Substantia nigra (tissue), 51 donors: ENCODE measurements at places on chromosomes 3 and 15.

DNA sequence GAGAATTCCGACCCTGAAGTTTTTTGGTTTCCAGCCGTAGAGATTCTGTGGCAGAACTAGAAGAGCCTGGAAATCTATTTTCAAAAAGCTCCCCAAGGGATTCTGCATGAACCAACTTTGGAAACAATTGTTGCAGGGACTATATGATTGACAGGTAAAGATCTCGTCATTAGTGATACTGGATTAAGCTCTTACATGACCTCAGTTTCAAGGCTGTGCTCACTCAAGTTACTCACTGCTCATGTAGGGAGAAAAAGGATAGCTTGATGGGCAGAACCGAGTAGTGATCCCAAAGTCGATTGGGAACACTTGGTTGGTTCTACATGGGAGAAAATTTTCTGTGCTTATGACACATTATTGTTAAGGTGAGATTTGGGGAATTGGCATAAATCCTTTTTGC is 142.3 kb upstream of the RASGRP1 start:
- DNase-seq, result no peak

DNA sequence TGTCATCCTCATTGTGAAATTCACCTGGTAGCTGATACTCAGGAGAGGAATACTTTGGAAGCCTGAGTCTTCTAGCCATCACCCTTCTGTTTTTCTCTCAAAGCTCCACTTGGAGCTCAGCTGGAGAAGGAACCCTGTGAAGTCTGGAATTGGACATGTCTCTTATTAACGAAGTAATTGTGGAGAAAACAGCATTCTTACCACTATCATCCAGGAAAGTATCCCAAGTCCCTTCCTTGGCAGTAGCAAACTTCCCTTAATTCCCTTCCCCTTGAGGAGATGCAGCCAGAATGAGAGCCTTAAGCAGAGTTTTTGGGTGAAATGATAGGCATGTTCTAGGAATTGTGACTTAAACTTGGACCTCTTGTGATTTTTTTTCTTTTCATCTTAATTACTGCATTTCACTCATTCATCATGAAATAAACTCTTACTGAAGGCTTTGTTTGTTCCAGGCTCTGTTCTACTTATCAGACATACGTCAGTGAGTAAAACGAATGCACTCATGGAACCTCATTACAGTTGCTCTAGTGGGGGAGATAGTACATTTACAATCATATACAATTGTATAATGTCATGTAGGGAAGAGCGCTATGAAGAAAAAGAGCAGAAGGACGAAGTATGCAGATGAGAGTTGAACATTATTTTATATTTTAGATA is 30.5 kb upstream of the TCF12 start:
- no peak for DNase-seq

DNA sequence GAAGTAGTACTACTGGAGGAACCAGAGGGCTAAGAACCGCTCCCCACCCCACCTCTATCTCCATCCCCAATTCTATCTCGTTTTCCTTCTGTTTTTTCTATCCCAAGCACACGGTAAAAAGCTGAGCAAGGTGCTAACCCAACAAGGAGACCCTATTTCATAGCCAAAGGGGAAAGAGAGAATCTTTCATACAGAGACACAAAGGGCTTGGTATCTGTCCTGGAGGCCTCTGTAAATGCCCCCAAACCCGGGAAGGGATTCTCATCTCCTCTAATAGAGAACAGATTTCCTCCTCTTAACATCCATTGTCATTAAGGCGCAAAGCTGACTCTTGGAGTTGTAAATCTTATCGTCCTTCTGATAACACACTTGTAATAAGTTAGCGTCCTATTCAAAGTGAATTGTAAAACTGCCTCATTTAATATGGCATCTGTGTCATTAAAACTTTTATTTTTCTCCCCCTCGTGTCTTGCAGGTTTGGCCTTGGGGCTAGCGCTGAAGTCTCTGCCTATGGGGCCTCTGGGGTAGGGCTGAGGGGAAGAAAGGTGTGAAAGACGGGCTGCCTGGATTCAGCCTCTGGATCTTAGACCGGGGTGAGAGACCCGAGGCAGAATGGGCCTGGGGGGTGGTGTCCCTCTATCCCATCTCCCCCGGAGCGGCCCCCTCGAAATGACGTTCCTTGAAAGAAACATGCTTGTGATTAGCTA is 12.1 kb downstream of the NR2F2 start:
- no peak for DNase-seq

GRCh38 chr3:53104762-53105161 is 25.5 kb downstream of the RFT1 start:
- no peak for DNase-seq

DNA sequence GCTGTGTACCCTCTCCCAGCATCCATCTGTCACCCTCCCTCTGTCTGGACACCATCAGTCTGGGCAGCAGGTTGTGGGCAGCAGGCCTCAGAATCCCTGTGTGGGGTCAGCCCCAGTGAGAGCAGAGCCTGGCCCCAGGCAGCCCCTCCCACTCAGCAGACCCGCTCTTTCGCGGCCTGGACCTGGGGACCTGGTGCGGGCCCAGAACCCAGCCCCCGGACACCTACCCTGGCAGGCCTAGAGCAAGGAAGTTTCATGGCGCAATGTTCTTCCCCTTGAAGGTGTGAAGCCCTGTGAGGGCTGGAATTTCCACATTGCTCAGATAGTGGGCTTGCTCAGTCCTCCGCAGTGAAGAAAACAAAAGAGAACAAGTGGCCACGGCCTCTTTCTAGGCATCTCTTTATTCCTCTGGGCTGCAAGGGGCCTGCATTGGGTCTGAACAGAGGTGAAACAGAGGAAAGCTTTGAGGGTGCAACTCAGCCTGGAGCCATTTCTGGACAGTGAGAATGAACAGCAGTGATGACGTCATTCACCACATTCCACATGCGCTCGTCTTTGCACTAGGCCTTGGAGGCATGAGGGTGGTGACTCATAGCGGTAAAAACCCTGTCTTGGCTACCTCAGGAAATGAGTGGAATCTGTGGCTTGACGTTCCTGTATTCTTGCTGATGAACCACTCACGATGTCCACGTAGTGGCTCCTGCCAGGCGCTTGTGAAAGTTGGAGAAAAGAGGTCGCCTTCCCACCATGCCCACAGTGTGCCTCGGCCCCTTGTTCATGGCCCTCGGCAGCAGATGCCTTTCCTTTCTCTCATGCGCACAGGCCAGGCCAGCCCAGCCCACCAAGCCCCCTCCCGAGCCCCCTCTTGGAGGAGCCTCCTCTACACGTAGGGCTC is 66.1 kb downstream of the SLC30A4 start:
- DNase-seq, result no peak

- no peak for DNase-seq
These were observed 49.9 kb downstream of the TRANK1 start for GRCh38 chr3:36894914-36895313.

DNA sequence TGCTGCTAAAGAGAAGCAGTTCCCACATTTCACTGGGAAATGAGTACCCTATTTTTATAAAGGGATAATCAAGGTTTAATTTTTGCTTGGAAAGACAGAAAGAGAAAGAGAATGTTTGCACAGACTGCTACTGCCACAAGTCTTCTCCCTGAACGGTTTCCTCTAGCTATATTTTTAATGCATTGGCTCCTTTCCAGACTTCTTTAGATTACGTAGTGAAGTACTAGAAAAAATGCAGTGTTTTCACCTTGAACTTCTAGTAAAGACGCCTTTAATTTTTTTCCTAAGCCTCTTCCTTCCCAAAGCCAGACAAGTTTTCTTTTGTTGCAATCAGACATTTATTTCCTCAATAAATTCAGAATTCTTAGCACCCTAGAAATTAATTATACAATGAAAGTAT is 248.3 kb upstream of the CCDC54 start:
- DNase-seq, result no peak

DNA sequence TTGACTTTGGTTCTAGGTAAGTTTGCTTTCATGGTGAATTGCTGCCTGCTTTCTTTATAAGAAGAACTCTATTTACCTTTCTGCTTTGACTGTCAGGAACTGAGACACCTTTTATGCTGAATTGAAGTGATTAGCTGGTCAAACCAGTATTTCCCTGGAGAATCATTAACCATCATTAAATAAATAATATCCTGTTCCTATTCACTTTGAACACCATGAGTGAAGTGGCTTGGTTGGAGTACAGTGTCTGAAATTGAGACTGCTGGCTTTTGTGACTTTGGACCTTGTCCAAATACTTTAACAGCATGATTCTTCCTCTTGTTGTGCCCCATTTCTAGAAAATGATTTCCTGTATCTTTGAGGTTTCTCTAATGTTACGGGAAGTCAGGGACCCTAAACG is 5.6 kb upstream of the TMEM62 start:
- DNase-seq, result no peak

DNA sequence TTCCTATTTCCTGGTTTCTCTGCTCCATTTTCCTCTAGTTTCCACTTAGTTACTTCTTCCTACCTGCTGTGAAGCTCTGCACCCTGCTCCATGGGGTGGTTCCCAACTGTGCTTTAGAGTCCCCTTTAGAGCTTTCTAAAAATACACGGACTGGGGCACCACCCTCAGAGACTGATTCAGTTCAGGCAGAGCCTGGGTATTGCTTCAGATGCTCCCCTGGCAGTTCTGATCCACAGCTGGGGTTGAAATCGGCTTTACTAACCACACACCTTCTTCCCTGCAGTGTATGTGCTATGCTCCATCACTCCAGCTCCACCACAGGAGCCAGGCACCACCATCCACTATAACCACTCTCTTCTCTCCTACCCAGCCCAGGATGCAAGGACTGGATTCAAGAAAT is 12.6 kb downstream of the ANP32A start:
- no peak for DNase-seq

DNA sequence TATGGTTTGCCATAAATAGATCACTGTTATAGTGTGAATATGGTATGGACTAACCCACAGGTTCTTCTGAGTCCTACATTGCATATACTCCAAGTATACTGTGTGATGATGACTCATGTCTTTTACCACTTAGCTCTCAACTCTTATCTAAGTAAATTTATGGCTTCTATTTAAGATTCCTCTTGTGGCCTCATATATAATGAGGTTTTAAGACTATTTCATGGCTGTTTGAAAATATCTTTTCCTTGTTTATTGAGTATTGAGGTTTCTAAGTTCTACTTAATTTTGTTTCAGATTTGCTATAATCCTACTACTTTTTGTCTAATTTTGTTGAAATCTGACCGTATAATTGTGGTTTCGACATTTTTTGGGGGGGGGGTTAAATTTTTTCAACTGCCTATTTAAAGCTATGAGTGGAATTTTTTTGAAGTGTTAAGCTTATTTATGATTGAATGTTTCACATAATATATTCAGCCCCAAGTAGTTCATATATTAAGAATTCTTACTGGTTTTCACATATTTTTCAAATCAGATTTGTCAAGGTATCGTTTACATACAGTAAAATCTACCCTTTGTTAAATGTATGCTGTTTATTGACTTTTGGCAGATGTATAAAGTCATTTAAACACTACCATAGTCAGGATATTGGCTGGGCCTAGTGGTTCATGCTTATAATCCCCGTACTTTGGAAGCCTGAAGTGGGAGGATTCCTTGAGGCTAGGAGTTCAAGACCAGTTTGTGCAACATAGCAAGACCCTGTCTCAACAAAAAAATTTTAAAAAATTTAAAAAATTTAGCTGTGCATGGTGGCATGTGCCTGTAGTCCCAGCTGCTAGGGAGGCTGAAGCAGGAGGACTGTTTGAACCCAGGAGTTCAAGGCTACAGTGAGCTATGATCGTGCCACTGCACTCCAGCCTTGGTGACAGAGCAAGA is 11.7 kb downstream of the SLC25A36 start:
- DNase-seq, result no peak

DNA sequence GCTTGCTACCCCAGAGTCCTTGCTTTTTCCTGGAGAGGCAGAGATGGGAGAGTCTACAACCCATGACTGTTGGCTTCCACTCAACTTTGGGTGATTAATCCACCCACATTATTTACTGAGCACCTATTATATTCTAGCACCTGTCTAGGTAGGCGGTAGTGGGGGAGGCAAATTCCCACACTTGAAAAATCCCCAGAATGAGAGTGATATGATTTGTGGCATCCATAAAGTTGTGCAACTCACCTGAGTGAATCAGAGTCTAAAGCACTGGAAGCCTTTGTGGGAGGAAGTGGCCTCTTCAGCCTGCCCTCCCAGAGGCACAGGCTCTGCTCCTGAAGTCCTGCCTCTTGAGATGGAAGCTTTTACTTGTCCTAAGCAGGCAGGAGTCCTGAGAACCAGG is 40.4 kb upstream of the CTNNB1 start:
- no peak for DNase-seq

DNA sequence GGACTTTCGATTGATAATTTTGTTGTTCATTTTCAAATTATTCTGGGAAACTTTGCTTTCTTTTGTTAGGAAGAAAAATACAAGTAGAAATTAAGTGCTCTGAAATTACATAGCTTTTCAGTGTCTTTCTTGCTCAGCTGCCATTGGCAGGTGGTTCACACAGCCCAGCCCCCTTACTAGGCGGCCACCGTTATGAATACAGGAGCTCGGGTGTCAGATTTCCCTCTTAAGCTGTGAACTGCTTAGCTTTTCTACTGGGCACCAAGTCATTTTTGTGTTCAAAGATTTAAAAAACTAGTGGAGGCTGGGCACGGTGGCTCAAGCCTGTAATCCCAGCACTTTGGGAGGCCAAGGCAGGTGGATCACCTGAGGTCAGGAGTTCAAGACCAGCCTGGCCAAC is 55.2 kb downstream of the HMG20A start:
- no peak for DNase-seq

- no peak for DNase-seq
These were observed 22.4 kb upstream of the TM4SF19 start for GRCh38 chr3:196360586-196360985.

GRCh38 chr3:139111392-139112229 is 66.9 kb upstream of the PRR23C start:
- peak; percentile 75 for DNase-seq

DNA sequence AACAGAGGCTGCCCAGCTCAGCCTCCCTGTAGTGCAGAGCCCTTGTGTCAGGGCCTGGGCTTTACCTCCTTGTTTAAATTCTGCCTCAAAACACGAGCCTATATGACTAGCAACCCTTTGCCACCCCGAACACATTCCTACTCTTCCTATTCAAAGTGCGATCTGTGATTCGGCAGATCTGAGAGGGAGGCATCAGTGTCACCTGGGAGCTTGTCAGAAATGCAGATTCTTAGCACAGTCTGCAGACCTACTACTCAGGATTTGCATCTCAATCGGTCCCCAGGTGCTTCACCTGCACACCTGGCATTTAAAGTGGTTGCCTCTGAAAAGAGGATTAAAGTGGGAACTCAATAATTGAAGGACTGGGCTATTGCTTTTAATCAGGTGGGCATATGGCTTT is 273.2 kb upstream of the TOPAZ1 start:
- DNase-seq, result no peak

DNA sequence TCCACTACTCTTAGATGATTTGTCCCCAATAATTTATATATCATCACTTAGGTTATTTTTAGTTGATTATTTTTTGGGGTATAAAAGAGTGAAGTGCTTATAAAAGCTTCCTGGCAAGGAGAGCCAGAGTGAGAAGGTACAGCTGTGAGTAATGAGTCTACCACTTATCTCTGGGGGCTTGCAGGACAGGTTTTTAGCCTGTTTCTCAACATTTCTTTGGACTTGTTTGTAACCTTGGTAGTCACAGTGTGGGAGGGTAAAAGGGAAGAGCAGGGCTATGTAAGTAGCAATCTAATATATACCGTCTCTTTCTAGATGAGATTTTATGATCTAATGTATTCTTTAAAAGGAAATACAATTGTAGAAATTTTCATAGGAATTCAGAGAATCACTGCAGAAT is 321.3 kb upstream of the GOLIM4 start:
- DNase-seq, result no peak
